HAP-1 (cell line): ENCODE measurements at places on chromosomes 12 and 14.

GRCh38 chr14:24399447-24399822 is 632 bp downstream of the NYNRIN start:
- DNase-seq, result no peak

- no peak for DNase-seq
Measured at GRCh38 chr14:75371297-75371696, 56.5 kb upstream of the JDP2 start.

DNA sequence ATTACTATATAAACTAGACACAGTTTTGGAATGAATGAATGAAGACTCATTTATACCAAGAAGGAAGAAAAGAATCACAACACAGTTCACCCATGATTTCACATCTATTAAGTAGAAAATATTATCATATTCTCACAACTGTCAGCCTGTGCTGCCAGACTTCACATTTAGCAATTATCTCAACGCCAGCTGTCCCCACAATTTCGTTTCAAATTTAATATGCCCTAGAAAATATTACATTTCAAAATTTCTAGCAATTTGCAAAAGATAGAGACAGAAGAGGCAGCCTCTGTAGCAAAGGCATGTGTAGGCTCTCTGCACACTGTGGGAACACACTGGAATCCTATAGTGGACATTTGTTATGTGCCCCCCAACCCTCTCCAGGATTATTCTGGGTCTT is 83.6 kb downstream of the ANKS1B start:
- no peak for DNase-seq

DNA sequence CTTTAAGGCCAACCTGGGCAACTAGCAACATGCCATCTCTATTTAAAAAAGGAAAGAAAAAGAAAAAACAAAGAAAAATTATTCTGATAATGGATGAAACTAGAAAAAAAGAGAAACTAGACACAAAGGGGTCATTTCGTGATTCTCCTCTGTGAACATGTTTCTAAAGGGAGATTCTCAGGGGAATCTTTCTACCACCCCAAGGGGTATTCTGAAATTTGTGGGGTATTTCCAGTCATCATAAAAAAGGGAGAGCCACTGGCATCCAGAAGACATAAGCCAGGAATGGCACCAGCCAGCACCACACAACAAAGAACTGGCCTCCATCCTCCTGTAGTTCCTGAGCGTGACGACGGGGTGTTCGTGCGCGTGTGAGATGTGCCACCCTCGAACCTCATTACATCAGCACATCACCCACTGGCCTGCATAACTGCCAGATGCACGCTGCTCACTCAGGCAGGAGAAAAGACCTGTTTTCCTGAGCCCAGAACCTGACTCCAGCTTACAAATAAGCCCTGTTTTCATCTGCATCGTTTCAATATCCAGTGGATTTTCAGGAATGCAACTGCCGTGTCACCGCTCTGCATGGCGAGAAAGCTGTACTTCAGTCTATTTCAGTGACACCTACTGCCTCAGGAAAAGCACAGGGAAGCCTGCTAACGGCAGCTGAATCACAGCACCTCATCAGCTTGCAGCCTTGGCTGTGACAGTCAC is 23.9 kb downstream of the STX2 start:
- DNase-seq, result no peak

- no peak for DNase-seq
Measured at GRCh38 chr14:101362529-101363260, 198.6 kb upstream of the DIO3 start.

DNA sequence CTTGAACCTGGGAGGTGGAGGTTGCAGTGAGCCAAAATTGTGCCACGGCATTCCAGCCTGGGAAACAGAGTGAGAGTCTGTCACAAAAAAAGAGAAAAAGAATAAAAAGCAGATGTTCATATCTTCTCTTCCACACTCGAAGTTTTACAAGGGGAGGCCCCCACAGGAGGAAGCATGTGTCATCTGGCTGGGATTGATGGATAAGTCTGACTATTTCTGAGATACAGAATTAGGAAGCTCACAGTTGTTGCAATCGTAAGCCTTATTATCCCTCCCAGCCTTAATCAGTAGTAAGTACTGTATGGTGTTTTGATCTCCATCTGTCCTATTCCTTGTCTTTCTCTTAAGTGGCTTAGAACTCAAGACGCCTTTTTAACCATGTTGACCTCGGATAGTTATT is 31.9 kb upstream of the RASSF8 start:
- DNase-seq, result no peak

GRCh38 chr14:75562089-75562488 is 16.3 kb upstream of the FLVCR2 start:
- DNase-seq, result no peak

DNA sequence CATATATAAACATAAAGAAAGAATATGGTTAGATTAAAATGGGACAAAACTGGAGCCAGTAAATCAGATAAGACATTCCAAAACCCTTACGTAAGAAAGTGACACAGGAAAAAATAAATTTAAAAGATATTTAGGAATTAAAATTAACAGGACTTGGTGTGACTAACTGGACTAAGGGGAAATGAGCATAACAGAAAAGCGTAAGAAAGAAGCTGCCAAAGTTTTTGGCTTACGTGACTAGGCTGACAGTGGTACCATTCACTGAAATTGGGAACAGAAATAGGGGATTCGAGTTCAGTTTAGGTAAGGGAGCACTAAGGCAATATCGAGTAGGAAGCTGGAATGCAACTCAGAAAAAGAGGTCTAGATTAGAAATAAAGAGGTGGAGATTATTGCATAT is 7.8 kb downstream of the CDK17 start:
- DNase-seq, result no peak

DNA sequence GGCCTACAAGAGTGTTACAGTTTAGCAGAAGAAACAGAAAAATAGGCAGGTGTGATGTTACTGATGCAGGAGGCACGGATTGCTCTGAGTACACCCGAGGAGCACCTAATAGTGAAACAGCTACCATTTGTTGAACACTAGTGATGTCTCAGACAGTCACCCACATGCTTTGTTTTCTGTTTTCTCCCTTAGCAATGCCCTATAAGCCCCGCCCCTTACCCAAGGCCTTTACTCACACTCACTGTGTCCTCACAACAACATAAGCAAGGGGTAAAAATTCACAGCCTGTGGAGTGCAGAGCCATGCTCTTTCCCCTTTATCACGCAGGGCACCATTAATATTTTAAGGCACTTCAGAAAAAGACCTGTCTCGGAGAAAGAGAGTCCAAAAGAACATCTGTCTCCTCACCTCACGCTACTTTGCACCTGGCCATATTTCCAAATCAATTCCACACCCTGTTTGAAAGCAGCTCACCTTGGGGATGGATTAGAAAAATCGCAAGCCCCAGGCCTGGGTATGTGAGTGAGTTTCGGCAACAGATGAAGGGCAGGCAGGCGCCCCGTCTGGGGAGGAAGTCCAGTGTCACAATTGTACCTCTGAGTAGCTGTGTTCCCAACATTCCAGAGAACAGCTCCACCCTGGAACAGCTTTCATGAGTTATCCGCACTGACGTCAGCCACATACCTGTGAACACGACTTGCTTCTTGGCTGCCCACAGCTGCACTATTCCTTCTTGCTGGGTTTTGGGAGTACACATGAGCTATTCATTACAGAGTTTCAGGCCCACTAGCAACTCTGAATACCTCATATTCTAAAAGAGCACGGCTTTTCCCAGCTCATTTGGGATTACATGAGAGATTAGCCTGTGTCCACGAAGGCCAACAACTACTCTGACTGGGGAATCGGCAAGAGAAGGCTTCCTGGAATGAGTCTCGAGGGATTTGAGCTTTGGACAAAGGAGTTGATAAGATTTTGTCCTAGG is 26.0 kb downstream of the MAPK1IP1L start:
- DNase-seq, result no peak
